ENCODE measurements at places on chromosomes 1 and 21. TPM values are rescaled to one million over a fixed set of nuclear protein-coding genes. Genes with fewer than 3 reads are reported as not detected.

The CZIB gene
- total RNA-seq, result 51.1 TPM

The ANGPTL3 gene
- not detected for total RNA-seq

The TNFSF18 gene
- total RNA-seq, result 0.12 TPM

GRCh38 chr1:51843948-51844347, 34.6 kb downstream of the NRDC start:
- no peak for DNase-seq

- DNase-seq, result no peak
Observed at GRCh38 chr1:115170961-115171392, 81.7 kb upstream of the TSPAN2 start.
